Sciatic nerve (tissue), 2 donors: ENCODE measurements at places on chromosomes 1 and 21.

DNA sequence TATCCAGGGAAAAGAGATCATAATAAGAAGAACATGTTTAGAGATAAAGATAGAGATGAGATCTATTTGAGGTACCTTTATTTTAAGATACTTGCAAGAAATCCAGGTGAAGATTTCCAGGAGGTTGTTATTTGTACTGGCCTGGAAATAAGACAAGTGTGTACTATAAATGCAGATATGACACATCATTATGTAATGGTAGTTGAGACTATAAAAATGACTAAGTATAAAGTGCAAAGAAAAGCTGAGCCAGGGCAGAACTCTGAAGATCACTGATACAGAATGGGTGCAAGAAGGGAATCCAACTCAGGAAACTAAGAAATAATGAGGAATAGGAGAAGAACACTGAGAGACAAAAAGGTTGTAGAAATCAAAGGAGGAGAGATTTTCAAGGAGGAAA, 378.2 kb upstream of the PBX1 start:
- no peak for DNase-seq

- DNase-seq: no peak
Measured at GRCh38 chr1:226111098-226111882, 48.8 kb downstream of the H3-3A start.

GRCh38 chr1:185152187-185152767, 4.5 kb downstream of the TRMT1L start:
- no peak for DNase-seq

GRCh38 chr1:68128157-68128556, 77.7 kb upstream of the DIRAS3 start:
- no peak for DNase-seq

DNA sequence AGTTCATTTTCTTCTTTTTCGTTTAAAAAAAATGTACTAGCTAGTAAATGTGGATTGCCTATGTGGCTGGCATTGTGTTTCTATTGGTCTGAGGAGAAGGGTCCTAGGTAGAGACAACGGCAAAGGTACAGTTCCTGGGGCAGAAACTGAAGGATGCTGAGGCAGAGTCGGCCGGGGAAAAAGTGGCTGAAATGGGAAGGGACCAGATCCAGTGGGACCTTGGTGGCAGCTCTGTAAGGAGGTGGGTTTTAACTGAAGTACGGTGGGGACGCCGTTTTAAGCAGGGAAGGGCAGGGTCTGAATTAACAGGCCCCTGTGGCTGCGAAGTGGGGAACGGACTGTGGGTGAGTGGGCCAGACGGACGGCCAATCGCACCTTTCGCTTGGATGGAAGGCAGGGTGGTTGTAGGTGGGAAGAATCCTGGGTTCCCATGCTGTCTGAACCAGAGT, 420 bp upstream of the VPS13D start:
- no peak for DNase-seq

DNA sequence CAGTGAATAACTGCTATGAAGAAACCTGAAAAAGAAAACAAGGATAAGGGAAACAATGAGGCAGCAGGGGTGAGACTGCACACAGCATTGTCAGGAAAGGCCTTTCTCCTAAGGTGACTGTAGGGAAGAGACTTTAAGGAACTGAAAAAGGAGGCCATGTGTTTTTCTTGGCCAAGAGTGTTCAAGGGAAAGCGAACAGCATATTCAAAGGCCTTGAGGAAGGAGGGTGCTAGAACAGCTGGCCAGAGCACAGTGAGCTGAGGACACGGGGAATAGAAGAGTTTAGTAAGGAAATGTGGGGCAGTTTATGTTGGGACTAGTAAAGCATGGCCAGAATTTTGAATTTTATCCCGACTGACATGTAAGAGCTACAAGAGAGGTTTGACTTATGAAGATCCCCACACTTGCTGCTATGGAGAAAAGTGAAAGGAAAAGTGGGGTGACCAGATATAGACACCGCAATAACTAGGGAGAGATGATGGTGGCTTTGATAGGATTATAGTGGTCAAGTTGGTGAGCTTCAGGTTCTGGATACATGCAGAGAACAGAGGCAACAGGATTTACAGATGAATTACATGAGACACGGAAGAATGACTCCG, 1.4 kb downstream of the RWDD2B start:
- DNase-seq: no peak

- DNase-seq: no peak
Measured at GRCh38 chr1:53465023-53465957, 6.1 kb downstream of the DMRTB1 start.

- no peak for DNase-seq
Measured at GRCh38 chr1:69739251-69739605, 171.5 kb downstream of the LRRC7 start.

- peak; percentile 90 for DNase-seq
Measured at GRCh38 chr1:31593770-31594632, 17.7 kb downstream of the TINAGL1 start.

- DNase-seq: no peak
Measured at GRCh38 chr1:233904633-233905415, at the start of gene SLC35F3. Gene SLC35F3 (plus strand): TSS chr1:233904676.

GRCh38 chr1:159250638-159251216, 46.1 kb downstream of the ACKR1 start:
- no peak for DNase-seq

GRCh38 chr1:17620448-17620847, 81.0 kb downstream of the ARHGEF10L start:
- no peak for DNase-seq

- peak; percentile 65 for DNase-seq
Measured at GRCh38 chr1:48776393-48777218, at the start of gene BEND5. Gene BEND5 (minus strand): TSS chr1:48776891. CDS start chr1:48776831, 60 bp downstream.

DNA sequence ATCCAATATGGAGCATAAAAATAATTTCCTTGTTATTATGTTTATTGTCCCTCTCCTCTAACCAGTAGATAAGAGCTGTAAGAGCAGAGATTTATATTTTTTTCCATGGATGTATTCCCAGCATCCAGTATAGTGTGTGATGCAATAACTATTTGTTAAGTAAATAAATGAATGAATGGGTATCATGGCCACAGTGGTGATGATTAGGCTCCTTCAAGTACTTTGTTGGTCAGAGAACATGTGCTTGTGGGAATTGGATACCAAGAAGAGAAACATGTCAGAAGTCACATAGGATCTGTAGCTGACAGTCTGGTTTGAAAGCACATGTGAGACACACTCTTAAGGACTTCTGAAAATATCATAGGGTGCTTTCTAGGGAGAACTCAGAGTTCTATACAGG, 588.5 kb downstream of the AGBL4 start:
- DNase-seq: no peak

GRCh38 chr1:212607206-212607912, 1.2 kb upstream of the ATF3 start:
- peak; percentile 71 for DNase-seq

GRCh38 chr1:11280719-11281376, 7.8 kb downstream of the UBIAD1 start:
- DNase-seq: no peak

DNA sequence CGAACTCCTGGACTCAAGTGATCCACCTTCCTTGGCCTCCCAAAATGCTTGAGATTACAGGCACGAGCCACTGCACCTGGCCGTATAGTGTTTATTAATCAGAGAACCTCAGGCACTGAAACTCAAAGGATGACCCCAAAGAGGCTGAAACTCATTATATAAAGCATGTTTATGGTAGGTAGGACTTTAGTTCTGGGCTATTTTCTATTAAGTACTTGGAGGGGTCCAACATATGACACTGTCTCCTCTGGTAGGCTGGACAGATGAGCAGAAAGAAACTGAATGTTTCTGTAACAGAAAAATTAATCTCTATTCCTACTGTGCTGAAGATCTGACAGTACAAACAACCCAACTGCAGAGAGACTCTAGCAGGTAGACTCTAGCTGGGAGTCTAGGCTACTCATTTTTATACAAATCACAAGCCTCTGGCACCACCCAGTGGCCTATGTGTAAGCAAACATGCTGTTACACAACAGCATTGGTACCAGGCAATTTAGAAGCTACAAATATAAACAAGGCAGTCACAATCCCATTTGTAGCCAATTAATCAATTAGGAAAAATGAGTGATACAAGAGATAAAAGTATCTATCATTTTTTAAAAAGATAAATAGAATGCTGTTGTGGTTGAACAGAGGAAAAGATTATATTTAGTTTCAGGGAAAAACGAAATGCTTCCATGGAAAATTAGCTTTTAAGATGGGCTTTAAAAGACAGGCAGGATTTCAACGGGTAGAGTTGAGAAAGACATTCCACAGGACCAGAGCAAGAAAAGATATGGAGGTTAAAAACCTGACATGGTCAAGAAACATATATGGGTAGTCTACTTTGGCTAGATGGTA, 10.4 kb downstream of the DCAF8 start:
- DNase-seq: peak; percentile 83

DNA sequence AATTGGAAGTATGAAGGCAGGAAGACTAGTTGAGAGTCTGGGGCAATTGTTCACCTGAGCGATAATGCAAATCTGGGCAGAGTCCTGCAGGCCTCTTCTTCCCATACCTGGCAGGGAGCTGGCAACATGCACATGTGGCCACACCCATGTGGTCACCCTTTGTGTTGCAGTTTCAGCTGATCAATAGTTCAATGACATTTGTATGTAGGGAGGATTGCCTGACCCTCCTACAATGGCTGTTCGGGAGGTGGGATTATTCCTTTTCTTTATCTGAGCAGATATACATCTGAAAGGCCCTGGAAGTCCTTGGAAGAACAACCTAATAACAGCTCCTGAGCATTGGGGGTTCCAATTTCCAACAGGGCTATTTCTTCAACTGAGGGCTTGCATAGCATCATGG, 15.2 kb upstream of the TRIM45 start:
- DNase-seq: no peak

DNA sequence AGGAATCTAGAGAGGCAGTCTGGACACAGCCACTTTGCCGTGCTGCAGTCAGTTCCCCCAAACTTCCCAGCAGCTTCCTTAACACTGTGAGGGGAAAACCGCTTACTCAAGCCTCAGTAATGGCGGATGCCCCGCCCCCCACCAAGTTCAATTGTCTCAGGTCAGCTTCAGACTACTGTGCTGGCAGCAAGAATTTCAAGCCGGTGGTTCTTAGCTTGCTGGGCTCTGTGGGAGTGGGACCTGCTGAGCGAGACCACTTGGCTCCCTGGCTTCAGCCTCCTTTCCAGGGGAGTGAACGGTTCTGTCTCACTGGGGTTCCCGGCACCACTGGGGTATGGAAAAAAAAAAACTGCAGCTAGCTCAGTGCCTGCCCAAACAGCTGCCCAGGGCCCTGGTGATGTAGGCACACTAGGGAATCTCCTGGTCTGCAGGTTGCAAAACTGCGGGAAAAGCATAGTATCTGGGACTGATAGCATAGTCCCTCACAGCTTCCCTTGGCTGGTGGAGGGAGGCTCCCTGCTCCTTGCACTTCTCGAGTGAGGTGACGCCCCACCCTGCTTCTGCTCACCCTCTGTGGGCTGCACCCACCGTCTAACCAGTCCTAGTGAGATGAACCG, 23.7 kb upstream of the HFM1 start:
- no peak for DNase-seq

DNA sequence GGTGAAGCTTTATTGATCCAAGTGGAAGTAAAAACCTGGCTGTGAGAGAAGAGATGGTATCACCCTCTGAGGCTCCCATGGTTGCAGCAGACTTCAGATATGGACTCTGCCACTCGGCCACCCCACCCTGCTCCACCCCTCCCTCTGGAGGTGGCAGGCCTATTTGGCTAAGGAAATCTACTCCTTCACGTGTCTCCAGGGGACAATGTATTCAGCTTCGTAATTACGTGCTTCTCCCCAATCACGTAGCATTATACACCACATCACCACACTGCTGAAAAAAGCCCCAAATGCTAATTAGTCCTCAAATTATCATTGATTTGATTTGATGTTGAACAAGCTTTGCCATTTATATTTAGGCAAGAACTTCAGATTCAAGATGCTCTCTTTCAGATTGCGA, 220.7 kb downstream of the OMA1 start:
- no peak for DNase-seq

DNA sequence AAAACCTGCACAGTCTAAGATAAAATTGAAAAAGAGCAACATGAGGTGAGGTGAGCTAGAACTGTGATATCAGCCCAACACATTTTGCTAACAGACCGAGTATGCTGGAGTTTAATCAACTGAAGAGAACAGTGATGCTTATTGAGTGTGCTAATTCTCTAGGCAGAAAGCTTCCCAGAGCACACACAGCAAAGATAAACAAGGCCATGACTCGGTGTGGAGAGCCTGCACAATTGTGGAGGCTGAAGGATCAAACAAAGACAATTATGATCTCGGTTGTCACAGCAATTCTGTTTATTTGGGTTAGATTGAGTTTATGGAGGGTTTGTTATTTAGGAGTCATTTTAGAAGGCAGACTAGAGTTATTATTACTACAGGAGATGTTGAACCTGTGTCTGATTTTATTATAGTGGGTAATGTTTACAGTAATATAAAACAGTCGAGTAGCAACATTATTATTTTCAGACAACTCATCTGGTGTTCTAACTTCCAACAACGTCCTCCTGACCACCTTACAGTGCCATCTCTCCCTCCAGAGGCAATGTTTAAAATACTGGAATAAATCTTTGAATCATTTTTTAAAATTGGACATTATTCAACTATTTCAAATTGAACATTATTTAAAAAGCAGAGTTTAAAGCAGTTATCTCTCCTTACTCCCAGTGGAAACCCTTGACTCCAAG, 40.2 kb downstream of the DPT start:
- DNase-seq: no peak

GRCh38 chr1:62058956-62059355, 135.7 kb upstream of the L1TD1 start:
- no peak for DNase-seq

DNA sequence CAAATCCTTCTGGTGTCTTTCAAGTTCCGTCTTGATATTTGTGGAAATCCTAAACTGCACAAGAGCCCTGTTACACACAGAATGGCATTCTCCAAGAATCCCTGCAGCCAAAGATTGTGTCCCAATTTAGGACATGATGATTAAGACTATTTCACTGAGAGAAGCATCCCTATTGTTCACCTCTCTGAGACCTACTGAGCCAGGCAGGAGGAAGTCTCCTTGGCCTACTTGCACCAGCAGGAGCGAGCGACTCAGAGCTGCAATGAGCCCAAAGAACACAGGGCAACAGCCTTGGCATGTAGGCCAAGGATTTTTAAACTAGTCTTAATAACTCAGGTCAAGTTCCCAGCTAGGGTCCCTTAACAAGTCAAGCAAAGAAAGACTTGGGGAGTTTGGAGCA, 79.4 kb upstream of the RUNX1 start:
- DNase-seq: no peak

- DNase-seq: no peak
Measured at GRCh38 chr1:171486048-171486519, 754 bp downstream of the PRRC2C start.

DNA sequence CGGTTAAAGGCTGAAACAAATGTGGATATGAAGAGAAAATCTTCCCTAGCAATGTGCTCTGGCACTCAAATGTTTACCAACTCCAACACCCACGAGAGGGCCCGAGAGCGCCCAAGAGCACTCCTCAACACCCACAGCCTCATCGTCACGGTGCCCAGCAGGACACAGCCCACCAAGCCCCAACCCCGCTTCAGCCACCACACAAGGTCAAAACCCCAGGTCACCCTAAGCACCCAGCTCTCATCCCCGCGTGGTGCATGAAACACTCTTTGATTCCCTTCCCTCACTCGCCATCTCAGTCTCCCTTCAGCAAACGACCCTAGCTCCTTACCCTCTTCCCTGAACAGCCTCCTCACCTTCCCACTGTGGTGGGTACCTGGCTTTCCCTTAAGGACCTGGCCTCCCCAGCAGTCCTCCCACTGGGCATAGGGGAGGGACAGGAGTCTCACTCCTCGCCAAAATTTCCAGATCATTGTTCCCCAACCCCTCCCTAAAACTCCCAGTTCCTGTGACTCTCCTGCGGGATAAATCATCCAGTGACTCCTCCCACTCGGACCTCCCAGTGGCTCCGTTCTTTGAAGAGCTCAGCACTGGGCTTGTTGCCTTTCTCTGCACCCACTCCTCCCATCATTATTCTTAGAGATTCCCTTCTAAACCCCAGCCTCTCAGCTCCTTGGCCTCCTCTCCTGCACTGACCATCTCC, 170.4 kb upstream of the SYT6 start:
- no peak for DNase-seq
